ENCODE measurements at places on chromosomes 6 and 20.

DNA sequence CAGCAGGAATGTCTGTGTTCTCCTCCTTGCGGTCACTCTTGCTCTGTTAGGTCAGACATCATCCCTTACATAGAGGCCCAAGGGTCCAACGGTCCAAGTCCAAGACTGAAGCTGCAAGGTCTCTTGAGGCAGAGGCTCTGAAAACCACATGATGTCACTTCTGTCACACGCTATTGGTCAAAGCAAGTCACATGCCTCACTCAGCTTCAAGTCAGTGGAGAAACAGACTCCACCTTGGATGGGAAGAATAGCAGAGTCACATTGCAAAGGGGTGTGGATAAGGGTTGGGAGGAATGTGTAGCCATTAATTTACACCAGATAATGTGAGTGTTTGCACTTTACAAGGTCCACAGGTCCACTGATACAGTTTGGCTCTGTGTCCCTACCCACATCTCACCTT, 17.5 kb downstream of the SLC52A3 start:
- DNase-seq: no peak

DNA sequence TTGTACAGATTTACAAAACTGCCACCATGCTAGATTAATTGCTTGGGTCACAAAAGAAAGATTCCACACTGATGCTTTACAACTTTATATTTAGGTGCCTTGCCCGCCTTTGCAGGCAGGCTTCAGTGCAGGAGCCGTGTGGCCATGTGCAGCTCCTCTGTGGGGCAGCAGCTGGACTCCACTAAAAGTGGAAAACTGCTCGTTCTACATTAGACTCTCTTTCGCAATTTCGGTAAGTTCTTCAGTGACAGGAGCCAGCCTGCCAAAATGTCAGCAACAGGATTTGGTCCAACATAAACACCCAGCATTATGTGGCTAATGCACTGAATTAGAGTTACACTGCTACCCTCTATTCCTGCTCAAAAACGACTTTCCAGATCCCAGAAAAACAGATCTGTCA, 174.4 kb upstream of the KCNK16 start:
- no peak for DNase-seq

GRCh38 chr6:13384966-13385365, 56.6 kb upstream of the TBC1D7 start:
- DNase-seq: no peak

- DNase-seq: no peak
Observed at GRCh38 chr20:2888224-2888955, 15.1 kb downstream of the PTPRA start.

DNA sequence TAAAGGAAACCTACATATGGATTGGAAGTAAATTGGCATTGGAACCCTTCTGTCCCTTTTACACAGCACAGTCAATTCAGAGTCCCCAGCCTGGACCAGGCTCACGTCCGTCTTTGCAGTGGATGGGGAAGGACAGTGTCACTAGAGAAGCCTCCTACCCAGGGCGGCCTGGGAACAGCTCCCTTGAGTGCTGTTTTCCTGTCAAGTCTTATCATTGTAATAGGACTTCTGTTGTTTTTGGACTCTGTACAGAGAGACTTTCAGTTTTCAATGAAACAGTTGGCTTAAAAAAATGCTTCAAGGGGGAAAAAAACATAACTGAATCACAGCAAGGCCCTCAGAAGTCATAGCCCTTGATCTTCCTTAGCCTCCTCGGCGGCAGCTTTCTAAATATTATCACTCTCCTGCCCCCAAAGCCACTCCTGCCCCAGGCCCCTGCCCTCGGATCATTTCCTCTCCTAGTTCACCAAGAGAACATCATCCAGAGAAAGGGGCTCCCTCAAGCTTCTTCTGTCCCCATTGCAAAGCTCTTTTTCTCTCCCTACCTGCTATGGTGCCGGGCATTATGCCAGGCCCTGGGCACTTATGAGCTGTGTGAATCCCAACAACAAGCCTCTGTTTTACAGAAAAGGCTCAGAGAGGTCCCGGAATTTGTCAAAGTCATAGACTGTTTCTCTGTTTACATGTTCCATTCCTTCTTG, 37.8 kb upstream of the CNKSR3 start:
- DNase-seq: no peak

GRCh38 chr20:53276143-53276542, 304.0 kb downstream of the TSHZ2 start:
- DNase-seq: no peak

DNA sequence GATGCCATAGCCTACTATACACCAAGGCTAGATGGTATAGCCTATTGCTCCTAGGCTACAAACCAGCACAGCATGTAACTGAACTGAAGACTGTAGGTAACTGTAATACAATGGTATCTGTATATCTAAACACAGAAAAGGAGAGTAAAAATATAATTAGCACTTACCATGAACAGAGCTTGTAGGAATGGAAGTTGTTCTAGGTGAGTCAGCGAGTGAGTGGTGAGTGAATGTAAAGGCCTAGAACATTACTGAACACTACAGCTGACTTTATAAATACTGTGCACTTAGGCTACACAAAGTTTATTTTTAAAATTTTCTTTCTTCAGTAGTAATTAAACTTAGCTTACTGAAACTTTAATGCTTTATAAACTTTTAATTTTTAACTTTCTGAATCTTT, 129.5 kb downstream of the BTBD9 start:
- DNase-seq: no peak

All from stimulated activated CD8-positive, alpha-beta memory T cell treated with anti-CD3 and anti-CD28 coated beads, Interleukin-4, amount 100 ng/mL, for 1 hour (primary cell).